ENCODE measurements at places on chromosomes 13 and 19.

DNA sequence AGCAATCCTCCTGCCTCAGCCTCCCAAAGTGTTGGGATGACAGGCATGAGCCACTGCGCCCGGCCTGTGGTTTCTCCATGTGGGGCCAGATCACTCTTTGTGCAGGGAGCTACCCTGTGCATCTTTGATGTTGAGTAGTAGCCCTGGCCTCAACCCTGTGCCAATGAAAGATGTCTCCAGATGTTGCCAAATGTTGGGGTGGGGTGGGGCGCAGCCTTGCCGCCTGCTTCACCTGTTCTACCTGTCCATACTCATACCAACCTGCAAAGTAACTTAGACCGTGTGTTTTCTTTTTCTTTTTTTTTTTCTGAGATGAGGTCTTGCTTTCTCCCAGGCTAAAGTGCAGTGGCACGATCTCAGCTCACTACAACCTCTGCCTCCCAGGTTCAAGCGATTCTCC lies 20.9 kb downstream of the IER2 start:
- no peak for DNase-seq

DNA sequence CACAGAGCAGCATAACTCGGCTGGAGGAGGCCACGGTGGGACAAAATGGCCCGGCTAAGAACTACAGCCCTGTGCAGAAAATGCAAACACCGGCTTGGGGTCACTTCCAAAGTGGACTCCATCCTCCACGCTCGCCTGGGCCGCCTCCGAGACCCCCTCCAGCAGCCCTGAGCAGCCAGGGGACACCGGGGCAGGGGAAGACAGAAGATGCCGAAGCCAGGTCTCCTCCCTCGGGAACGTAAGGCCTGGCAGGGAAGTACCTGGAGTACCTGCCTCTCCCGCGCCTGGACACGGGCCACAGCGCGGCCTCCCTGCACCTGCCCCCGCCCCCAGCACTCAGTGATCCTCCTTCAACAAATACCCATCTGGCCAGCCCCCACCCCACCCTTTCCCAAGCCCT lies 5.0 kb downstream of the LMNB2 start:
- no peak for DNase-seq

- DNase-seq, result peak; percentile 39
Observed at GRCh38 chr19:14248578-14249011, 42.6 kb upstream of the ADGRL1 start.

DNA sequence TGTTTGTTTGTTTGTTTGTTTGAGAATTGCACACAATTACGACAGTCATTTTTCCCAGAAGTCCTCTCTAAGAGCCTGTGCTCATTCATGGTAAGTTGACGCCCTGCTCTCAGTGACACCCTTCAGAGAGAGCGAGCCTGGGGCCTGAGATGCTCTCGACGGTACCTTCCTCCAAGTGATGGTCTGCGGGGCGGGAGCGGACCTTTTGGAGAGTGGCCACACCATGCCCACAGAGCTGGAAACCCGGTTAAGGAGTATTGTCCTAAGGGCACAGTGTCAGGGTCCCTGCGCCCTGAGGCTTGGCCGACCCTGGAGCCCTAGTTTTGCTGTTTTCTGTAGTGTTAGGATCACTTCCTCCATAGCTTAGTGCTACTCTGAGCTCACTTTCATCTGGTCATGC lies 3.6 kb downstream of the POP4 start:
- no peak for DNase-seq

GRCh38 chr19:49936549-49936948 lies 7.2 kb upstream of the NUP62 start:
- DNase-seq, result no peak

DNA sequence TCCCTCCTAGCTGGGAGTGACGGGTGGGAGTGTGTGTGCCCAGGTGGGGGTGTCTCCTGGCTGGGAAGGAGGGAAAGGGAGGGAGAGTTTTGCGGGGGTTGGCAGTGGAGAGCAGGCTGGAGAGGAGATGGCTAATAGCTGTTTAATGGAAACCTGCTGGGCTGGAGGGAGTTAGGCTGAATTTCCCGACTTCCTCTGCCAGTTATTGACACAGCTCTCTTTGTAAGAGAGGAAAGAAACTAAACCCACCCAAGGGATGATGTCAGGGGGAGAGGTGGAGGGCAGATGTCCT lies 10.2 kb upstream of the ILF3 start:
- DNase-seq, result no peak

DNA sequence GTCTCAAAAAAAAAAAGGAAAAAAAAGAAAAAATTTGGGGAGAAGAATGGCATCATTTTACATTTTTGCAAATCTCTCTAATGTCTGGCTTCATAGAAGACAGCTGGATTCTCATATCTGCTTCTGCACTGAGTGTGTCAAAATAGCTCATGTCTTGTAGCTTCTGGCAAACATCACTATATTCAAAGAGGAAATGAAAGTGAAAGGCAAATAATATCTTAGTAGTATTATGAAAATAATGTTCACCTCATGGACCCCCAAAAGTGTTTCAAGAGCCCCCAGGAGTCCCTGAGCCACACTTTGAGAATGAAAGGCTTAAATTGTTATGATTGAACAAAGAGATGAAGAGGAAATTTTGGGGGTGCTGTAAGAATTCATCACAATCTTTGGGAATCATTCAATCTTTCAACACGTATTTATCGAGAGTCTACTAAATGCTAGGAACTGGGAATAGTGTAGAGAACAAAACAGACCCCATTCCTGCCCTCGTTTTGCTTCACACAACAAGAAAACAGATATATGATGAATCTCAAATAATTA lies 1.2 kb upstream of the SLC6A16 start:
- no peak for DNase-seq

DNA sequence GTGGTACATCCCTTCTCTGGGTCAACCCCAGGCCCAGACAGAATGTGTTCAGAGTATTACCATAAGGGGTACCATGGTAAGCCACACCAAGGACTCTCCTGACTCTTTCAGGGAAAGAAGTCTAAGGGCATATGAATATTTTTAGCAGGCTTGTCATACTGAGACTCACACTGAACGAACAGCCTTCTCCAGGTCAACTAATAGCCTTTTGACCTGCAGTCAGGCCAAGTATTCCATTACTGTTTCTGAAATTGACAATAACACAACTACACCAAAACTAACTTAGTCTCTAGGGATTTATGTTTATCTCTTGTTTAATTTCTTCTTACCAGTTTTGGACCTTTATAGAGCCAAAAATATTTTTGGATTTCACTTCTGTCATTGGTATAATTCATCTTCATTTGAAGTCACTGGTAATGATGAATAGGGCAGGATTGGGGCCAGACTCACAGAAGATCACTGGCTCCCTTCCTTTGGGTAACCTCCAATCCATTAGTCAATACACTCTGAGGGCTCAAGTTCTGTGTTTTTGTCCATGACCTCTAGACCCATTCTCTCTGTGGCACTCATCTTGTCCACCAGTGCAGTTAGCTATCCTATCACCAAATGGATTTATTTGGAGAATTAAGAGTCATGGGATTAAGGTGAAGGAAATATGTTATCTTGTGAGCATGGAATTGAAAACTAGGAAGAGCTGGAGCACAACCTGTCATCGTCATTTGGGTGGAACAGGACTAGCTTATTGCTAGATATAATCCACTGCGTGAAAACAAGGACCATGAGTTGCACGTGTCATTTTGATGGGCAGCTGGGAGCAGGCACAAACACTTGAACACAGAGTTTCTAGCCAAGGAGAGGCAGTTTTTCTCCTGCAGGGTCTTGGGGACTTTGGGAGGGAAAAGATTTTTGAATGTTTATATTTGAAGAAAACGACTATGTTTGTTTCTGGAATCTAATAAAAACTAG lies 313.3 kb downstream of the DCLK1 start:
- no peak for DNase-seq

DNA sequence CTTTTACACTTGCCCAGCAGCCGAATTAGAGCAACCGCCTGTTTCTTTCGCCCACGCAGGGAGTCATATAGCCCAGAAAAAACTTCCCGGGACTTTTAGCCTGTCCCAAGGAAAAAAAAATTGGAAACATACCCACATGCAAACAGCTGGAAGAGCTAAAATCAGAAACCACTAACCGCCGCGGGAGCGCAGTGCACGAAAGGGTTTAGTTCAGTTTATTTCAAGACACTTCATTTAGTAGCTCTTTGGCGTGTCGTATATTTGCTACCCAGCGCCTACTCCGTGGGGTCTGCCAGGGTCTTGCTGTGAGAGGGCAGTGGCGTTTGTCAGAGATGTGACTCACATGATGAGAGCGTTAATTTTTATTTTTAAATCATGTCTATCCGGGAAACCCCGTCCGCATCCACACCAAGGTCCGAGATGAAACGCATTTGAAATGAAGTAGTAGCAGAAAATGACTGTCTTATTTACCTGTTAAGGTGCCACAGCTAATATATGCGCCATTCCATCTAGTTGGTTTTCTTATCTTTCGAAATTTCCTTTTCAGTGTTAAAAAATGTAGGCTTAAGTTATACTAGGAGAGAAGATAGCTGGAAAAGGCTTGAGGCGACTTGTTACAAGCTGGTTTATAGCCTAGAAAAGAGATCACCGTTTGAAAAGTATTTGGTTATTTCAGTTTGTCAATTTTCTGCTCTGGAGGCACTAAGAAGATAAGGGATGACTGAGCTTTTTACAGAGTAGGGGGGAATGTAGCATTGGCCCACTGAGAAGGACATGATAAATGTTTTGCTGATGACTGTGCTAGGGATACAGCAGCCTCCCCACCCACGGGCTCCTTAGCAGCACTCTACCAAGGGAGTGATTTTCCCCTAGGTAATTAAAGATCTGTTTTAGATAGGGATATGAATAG lies 1.7 kb downstream of the KLF5 start:
- DNase-seq, result no peak

- no peak for DNase-seq
Observed at GRCh38 chr13:24613755-24614154, 66.5 kb upstream of the ATP12A start.

DNA sequence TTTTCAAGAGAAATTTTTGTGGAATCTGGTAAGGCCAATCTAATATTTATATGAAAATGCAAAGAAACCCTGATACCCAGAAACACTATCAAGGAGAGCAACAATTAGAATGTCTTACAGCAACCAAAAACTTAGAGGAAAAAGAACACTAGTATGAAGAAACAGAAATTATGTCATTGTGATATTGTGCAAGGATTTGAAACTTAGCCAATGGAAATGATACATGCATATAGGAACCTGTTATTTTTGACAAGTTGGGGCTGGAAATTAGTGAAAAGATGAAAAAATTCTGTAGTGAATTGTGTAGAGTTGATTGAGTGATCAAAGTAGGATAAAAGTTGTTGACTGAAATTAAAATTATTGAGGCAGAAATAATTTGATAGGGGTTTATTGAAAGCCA lies 792.6 kb upstream of the SLITRK6 start:
- DNase-seq, result no peak

DNA sequence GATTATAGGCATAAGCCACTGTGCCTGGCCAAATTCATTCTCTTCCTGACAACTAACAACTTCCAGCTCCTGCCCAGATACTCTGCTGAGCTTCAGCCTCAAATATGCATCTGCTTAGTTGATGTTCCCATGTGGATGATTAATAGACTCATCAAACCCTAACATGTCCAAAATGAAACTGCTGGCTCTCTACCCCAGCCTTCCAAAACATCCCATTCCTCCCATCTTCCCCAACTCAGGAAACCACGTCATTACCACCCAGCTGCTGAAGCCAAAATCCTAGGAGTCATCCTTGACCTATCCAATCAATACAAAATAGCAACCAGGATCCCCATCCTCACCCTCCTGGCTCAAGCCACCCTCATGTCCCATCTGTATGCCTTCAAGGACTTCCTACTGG lies 20.9 kb downstream of the POU2F2 start:
- no peak for DNase-seq

DNA sequence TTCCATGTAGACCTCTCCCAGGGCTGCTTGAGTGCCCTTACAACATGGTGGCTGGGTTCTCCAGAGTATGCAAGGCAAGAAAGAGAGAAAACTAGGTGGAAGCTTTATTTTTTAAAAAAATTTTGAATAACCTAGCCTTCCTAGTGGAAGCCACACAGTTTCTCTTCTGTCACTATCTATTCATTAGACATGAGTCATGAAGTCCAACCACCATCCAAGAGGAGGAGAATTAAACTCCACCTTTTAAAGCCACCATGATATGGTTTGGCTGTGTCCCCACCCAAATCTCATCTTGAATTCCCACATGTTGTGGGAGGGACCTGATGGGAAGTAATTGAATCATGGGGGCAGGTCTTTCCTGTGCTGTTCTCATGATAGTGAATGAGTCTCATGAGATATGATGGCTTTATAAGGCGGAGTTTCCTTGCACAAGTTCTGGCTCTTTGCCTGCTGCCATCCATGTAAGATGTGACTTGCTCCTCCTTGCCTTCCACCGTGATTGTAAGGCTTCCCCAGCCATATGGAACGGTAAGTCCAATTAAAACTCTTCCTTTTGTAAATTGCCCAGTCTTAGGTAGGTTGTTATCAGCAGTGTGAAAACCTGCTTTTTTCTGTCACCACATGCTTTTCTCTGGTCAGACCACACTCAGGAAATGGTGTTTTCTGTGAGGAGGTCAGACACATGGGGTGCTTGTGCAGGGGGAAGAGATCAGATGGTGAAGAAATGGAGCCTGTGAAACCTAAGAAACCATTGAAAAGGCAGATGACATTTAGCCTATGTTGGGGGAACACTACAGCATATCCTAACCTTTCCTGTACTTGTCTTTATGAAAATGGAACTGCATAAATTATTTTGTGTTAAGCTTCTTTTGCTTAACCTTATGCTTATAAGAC lies 57.7 kb downstream of the ANKRD10 start:
- DNase-seq, result no peak

DNA sequence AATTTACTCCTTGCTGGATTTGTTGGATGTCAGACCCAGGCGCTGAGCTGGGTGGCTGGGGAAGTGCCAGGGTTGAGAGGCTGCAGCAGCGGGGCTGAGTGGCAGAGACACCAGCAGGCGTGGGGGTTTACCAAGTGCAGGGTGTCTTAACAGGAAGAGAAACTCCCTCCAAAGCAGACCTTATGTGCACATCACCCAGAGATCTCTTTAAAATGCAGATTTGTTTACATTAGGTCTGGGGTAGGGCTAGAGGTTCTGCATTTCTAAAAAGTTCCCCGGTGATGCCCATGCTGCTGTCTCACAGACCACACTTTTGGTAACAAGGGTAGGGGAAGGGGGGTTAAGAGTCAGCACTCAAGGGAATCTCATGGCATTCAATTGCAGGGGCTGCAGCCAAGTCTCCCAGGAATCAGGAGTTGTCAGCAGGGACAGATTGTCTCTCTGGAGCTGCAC lies 80.7 kb upstream of the OLFM4 start:
- no peak for DNase-seq

GRCh38 chr13:45500492-45501174 lies 35.9 kb downstream of the COG3 start:
- DNase-seq, result no peak

- DNase-seq, result no peak
Observed at GRCh38 chr13:27421101-27421871, 3.1 kb upstream of the GTF3A start.

DNA sequence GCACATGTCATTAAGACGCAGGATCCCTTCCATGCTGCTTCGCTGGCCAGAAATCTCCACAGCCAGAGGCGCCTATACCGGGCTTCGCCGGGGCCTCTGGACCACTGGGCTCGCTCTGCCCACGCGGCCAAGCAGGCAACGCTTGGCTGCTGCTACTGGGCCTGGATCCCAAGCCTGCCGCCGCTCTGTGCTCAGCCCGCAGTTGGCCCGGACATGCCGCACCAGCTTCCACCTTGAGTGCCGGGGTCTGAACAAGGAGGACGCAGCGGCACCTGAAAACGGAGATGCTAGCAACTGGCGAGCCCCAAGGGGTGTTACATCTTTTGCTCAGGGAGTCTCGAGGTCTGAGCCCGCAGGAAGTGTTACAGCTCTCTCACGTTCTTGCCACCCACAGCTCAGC lies 409.9 kb upstream of the SGCG start:
- no peak for DNase-seq

GRCh38 chr13:42049454-42049813 lies 986 bp downstream of the DGKH start:
- DNase-seq, result no peak

- DNase-seq, result no peak
Observed at GRCh38 chr19:16942583-16942982, 53.8 kb downstream of the F2RL3 start.
